BE2C (cell line): ENCODE measurements at places on chromosomes 6 and 20.

DNA sequence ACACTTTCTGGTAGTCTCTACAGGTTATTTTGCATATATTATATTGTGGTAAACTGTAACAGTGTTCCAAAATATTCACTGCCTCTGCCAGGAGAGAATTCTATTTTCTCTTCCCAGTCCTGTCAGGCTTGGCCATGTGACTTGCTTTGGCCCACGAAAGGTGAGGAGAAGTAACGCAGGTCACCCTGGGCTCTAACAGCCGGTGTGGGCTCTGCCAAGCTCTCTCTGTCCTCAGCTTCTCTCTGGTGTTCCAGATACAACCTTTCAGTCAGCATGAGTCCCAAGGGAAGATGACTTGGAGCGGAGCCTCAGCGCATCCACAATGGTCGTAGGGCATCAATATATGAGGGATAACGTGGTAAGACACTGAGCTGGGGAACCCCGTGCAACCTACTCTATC lies 113.0 kb upstream of the RREB1 start:
- no peak for DNase-seq

- DNase-seq = no peak
These were observed 160.8 kb upstream of the KHDRBS2 start for GRCh38 chr6:62446647-62447316.

DNA sequence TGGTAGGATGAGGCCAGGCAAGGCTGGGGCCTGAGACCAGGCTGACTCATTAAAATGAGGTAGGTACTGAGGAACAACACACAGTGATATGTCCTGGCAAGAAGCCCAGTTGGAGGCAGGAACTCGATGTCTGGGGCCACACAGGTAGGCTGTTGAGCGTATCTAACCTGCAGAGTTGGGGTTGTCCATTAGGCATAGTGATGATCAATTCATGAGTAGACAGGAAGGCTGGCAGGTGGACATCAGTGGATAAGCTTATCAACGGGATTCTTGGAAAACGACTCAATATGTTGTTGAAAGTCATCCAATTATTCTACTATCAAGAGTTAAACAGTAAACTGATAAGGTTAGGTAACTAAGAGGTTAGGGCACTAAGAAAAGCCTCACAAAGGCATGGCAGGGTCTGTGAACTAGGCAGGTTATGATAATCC lies 193.2 kb upstream of the COL21A1 start:
- DNase-seq = no peak

- no peak for DNase-seq
These were observed 50.0 kb upstream of the ARHGAP18 start for GRCh38 chr6:129759796-129760605.

GRCh38 chr6:168137024-168137423 lies 58.0 kb upstream of the FRMD1 start:
- no peak for DNase-seq

DNA sequence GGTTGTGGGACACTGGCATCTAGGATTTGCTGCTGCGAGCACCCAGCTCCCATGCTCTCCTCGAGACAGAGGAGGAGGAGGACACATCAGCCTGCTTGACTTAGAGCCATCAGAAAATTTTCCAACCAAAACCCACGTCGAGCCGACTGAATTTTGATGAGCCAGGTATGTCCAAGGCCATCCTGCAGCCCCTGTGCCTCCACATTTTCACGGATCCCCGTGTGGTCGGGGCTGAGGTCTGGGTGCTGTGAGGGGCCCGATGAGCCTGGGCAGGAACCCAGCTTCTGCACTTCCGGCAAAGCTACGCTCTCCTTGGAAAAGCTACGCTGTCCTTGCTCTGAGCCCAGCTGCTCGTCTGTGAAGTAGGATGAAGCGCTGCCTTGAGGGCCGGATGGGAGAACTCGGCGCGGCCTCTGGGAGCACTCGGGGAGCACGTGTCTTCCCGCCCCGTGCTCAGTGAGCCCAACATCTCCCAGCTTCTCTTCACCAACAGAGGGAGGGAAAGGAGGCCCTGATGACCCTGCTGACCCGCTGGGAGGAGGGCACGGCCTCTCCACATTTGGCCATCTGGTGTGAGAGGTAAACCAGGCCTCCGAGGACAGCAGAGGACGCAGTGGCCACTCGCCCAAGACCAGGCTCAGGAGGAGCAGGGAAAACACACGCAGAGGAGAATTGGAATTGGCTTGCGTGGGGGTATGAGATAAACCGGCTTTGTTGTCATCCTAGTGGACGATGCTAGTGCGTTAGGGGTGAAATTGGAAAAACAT lies 33.9 kb downstream of the PSMG4 start:
- DNase-seq = no peak

GRCh38 chr6:159469443-159469842 lies 223.6 kb downstream of the SOD2 start:
- DNase-seq = no peak

DNA sequence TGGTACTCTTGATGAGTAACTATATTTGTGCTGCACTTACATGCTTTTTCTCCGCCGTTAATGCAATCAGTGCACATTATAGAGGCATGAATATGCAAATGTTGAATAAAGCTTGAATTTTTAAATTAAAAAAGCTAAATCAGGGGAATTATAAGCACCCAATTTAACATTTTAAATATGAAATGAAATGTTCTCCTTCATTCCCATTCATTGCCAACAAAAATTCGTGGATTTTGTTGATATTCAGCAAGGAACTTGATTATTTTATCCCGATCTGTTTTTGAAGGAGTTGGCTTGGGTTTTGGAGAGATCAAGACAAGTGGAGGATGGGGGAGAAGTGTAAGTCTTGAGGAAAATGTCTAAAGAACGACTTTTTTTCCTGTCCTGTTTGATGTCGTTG lies 318.7 kb upstream of the SOX4 start:
- no peak for DNase-seq

- no peak for DNase-seq
These were observed 126.0 kb upstream of the PMEPA1 start for GRCh38 chr20:57835588-57836455.

- no peak for DNase-seq
These were observed 42.8 kb downstream of the FNDC1 start for GRCh38 chr6:159212028-159212427.

GRCh38 chr6:25280344-25281074 lies 1.3 kb downstream of the CARMIL1 start:
- no peak for DNase-seq

- no peak for DNase-seq
These were observed 4.4 kb downstream of the SULF2 start for GRCh38 chr20:47780720-47781389.
